ENCODE measurements at places on chromosomes 7 and 10. TPM values are rescaled to one million over a fixed set of nuclear protein-coding genes. Genes with fewer than 3 reads are reported as not detected.

The GJD4 gene
- not detected for total RNA-seq

The SDK1 gene
- total RNA-seq = 0.72 TPM

The BHLHA15 gene
- total RNA-seq = 0.33 TPM

The MPLKIP gene
- 35.5 TPM for total RNA-seq
